Activated B cell treated with CpG ODN at 0.5 μM for 24 hours (primary cell): ENCODE measurements at places on chromosomes 11 and 22. TPM values are rescaled to one million over a fixed set of nuclear protein-coding genes. Genes with fewer than 3 reads are reported as not detected.

GRCh38 chr11:47361419-47361818, 8.9 kb upstream of the MYBPC3 start:
- DNase-seq = no peak

CELSR1 gene
- total RNA-seq = 9.0 and 12.3 TPM in 2 replicates

GRCh38 chr22:40628354-40629042, 8.0 kb downstream of the MRTFA start:
- no peak for DNase-seq

DNA sequence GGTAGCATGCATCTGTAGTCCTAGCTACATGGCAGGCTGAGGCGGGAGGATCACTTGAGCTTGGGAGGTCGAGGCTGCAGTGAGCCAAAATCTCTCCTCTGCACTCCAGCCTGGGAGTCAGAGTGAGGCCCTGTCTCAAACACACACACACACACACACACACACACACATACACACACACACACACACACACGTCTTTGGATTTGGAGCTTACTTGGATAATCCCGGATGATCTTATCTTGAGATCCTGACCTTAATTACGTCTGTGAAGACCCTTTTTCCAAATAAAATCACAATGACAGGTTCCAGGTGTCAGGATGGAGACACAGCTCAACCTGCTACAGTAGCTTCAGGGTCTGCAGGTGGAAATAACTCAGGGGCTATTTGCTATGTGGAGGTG, 1.1 kb downstream of the UPB1 start:
- no peak for DNase-seq

PAX6 gene
- not detected in 2 replicates for total RNA-seq

LDHA gene
- 282 and 287 TPM in 2 replicates for total RNA-seq

DNA sequence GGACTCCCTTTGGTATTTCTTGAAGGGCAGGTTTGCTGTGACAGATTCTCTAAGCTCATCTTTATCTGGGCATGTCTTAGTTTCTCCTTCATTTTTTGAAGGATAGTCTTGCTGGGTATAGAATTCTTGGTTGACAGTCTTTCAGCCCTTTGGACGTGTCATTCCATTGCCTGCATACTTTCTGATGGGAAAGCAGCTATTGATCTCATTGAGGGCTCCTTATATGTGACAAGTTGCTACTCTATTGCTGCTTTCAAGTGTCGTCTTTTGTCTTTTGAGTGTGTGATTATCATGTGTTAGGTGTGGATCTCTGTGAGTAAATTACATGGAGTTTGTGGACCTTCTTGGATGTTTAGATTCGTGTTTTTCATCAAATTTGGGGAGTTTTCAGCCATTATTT, 21.9 kb downstream of the IGHMBP2 start:
- DNase-seq = no peak

TOMT gene
- total RNA-seq = not detected in 2 replicates

DNA sequence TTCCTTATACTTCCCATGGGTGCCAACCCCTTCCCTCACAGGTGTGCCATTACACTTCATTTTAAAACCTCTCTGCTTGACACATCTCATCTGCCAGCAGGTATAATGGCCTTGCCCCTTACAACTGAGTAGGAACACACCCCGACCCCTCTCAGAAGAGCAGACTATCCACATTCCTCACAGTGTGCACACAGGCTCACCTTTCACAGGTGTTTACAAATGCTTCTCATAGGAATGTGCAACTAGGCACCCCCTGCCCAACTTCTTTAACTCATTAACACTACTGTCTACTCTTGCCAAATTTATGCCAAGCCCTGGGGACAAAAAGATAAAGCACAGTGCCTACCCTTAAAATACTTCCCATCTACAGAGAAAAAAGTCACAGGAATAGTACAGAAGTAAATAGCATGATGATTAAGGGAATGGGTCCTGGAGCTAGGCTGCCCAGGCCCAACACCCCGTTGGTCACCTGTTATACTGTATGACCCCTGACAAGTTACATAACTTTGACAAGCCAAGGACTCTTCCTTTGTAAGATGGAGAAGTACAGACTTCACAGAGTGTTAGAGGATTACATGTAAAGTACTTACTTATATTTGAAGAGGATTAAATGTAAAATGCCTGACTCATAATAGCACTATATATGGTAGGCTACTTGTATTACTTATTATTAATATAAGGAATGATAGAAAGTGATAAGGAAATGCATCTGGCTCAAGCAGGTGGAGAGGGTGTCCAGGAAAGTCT, 15.2 kb downstream of the TRIM3 start:
- no peak for DNase-seq

TSKU gene
- not detected in 2 replicates for total RNA-seq

PANX3 gene
- total RNA-seq = not detected in 2 replicates

GRCh38 chr22:42313804-42314581, 43.5 kb upstream of the TCF20 start:
- DNase-seq = no peak

- no peak for DNase-seq
These were observed 117.2 kb upstream of the IGLL5 start for GRCh38 chr22:22770280-22770871.

HOATZ gene
- not detected in 2 replicates for total RNA-seq

GRCh38 chr11:94342250-94342649, 37.9 kb downstream of the IZUMO1R start:
- no peak for DNase-seq

- DNase-seq = no peak
These were observed 30.1 kb upstream of the SLC22A12 start for GRCh38 chr11:64560941-64561340.

- no peak for DNase-seq
These were observed 26.1 kb upstream of the SLC25A18 start for GRCh38 chr22:17537155-17537554.

DNA sequence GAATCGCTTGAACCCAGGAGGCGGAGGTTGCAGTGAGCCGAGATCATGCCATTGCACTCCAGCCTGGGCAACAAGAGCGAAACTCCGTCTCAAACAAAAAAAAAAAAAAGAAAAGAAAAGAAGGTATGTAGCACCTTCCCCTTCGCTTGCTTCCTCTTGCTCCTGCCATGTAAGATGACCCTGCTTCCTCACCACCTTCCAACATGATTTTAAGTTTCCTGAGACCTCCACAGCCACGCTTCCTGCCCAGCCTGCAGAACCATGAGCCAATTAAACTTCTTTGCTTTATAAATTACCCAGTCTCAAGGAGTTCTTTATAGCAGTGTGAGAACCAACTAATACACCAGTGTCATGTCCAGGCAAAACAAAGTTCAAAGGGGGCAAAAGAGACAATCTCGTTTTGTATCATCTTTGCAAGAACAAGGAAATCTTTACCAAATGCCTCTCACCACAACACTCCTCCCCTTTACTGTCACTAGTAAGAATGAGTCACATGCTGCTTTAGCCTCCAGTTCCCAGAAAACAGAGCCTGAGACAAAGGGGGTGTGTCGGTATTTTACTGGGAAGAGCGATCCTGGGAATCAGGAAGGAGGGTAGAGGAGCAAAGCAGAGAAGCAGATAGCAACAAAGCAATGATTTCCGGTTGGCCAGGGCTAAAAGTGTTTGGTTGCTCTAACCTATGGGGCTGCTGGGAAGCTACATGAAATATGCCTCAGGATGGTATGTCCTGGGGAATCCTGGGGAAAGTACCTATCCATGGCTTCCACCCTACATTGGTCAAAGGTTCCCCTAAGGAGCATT, 10.5 kb upstream of the MCHR1 start:
- DNase-seq = no peak

DNA sequence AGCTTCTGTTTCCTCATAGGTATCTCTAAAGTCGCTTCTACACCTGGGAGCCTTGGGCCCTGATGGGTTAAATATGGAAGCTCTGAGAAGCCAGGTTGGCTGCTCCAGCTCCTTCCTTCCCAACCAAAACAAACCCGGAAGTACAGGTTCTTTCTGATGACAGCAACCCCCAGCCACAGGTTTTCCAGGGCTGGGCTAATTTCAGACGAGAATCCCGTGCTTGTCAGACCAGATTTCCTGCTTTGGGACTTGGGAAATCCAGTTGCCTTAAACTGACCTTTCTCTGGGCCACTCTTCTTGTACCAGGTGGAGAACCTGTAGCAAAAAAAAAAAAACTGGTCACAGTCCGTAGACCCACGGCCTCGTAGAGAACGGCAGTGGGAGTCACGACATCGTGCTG, 51.9 kb downstream of the RBX1 start:
- DNase-seq = no peak

BIK gene
- total RNA-seq = 2.6 TPM in 2 replicates

- no peak for DNase-seq
These were observed 1.7 kb downstream of the PLEKHB1 start for GRCh38 chr11:73648121-73648520.

- no peak for DNase-seq
These were observed 8.8 kb upstream of the OR9I1 start for GRCh38 chr11:58134151-58134550.

- DNase-seq = no peak
These were observed 30.7 kb downstream of the SLC22A25 start for GRCh38 chr11:63212742-63213141.

DNA sequence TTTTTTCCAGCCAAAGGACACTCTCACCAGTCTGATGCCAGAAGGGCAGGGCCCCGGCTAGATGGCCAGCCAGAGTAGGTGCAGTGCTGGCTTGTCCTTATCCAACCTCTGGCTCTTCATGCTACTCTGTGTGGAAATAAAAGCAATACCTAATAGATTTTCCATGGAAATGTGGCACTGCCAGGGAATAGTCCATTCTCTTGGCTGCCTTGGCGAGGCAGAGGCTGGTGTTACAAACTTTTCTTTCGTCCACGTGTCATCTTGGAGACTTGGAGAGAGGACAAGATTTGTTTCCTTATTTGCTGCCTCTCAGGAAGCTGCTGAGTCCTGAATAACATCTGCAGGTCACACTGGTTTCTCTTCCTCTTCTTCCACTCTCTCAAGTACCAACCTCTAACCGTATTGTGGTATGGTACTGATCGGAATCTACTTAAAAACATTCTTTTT, 17.2 kb upstream of the C1QTNF4 start:
- no peak for DNase-seq

GRCh38 chr11:118374729-118375128, 15.3 kb downstream of the UBE4A start:
- no peak for DNase-seq

DNA sequence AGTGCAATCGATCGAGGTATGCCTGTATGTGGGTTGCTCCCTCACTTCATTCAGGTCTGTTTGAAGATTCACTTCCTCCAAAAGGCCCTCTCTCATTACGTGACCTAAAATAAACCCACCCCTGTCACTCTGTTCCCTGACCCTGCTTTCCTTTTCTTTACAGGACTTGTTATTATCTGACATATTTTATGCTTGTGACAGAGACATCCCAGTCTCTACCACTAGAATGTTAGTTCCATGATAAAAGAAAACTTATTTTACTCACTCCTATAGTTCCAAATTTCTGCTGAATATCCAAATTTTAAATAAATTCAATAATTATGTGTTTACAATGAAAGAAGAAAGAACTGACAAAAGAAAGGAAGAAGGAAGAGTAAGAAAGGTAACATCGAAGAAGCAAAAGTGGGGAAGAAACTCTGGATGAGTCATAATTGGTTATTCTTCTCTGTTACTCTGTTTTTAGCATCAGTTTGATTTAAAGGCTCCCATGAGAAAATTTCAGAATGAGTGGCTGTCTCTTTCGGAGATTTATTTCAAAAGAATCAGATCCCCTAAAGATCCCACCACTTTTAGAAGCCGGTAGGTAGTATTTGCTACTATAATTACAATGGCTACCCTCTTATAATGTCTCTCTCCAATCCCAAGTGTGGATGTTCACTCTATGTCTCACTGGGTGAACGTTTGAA, 33.5 kb downstream of the ENTHD1 start:
- no peak for DNase-seq

MMP27 gene
- not detected in 2 replicates for total RNA-seq
